Stimulated activated CD4-positive, alpha-beta T cell treated with anti-CD3 and anti-CD28 coated beads, Interleukin-15, amount 100 ng/mL, for 1 hour (primary cell): ENCODE measurements at places on chromosomes 4 and X.

GRCh38 chr4:102815981-102816380, 11.4 kb downstream of the UBE2D3 start:
- DNase-seq: no peak

GRCh38 chrX:101430457-101431078, 22.5 kb downstream of the HNRNPH2 start:
- DNase-seq: no peak

GRCh38 chrX:125604448-125604847, 284.8 kb downstream of the TEX13C start:
- no peak for DNase-seq

GRCh38 chr4:186368281-186368680, 102.3 kb downstream of the F11 start:
- DNase-seq: no peak

GRCh38 chrX:21838937-21839333, 482 bp upstream of the MBTPS2 start:
- no peak for DNase-seq

GRCh38 chr4:16530688-16531635, 304.7 kb upstream of the TAPT1 start:
- DNase-seq: no peak

GRCh38 chrX:132766452-132766851, 192.0 kb downstream of the HS6ST2 start:
- DNase-seq: no peak

- DNase-seq: no peak
Measured at GRCh38 chr4:1333256-1333655, 13.8 kb upstream of the UVSSA start.

DNA sequence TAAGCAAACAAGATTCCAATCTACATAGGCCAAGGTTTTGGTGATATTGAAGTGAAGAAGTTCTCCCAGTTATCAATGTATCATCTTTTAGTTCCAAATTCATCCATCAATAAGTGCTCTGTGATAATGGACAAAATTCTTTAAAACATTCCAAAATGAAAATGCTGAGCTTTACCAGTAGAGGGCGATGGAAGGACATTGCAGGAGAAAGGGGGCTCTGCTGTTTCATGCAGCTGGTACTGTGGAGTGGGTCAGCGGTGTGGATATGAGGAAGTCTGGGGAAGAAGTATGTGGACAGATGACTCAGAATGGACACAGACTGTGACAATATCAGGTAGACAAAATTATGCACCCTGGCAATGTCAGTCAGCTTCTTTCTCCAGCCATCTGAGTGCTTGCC, 46.6 kb upstream of the HS6ST2 start:
- DNase-seq: no peak

DNA sequence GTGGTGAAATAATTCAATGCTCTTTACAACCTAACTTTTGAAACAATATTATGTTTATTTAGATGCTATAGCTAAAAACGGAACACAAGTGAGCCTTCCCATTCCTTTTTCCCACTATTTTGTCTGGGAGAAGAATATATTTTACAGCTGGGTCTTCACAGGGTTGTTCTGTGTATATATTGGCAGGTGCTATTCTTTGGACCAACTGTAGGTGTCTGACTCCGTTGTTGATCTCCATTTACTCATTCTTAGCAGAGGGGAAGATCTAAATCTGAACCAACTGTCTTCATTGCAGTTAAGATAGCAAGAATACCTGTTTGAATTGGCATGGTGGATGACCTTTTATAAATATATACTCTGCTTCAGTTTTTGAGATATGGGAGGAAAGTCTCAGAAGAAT, 257.4 kb downstream of the CFAP299 start:
- DNase-seq: no peak
